ENCODE measurements at places on chromosomes 11 and 22. TPM values are rescaled to one million over a fixed set of nuclear protein-coding genes. Genes with fewer than 3 reads are reported as not detected.

TMEM9B gene
- total RNA-seq, result 158 TPM

HBG2 gene
- not detected for total RNA-seq

- no peak for DNase-seq
Measured at GRCh38 chr11:79088967-79089366, 351.9 kb downstream of the TENM4 start.

GRCh38 chr22:20194681-20195593, 44.1 kb upstream of the CCDC188 start:
- DNase-seq, result no peak

FGF19 gene
- not detected for total RNA-seq

- DNase-seq, result no peak
Measured at GRCh38 chr11:118233377-118233776, 8.6 kb upstream of the JAML start.

GRCh38 chr11:122201106-122201505, 85.1 kb upstream of the BLID start:
- no peak for DNase-seq

GRCh38 chr11:58059007-58059350, 28.2 kb downstream of the OR6Q1 start:
- DNase-seq, result no peak

DNA sequence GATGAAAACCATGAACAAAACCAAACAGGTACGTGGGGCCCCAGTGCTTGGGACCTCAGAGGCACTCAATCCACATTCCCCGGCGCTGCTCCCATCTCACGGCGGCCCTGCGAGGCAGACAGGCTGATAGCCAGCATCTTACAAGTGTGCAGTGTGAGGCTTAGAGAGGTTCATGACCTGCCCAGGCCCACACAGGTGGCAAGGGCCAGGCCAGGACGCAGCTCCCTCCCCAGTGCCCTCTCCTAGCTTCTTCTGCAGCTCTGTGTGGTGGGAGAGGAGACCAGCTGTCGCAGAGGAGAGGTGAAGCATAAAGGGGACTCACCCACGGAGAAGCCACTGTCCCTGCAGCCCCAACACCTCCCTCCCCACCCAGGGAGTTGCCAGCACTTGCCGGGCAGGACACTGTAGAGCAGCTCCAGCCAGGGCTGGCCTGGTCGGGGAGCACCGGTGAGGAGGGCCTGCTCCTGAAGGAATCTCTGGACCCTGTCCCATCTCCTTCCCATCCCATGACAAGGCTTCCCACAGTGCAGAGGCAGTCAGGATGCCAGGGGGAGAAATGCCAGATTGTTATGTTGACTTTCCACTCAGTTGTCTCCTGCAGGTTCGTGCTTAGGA, 92.4 kb upstream of the TMEM45B start:
- no peak for DNase-seq
